HAP-1 (cell line): ENCODE measurements at places on chromosomes 1 and 21.
A peak's percentile ranks its signal among the peaks of the same experiment; 100 is the strongest.

- no peak for DNase-seq
These were observed 22.1 kb downstream of the PTPRU start for GRCh38 chr1:29258189-29258975.

- no peak for DNase-seq
These were observed 182.1 kb downstream of the MRPL39 start for GRCh38 chr21:25425156-25425555.

DNA sequence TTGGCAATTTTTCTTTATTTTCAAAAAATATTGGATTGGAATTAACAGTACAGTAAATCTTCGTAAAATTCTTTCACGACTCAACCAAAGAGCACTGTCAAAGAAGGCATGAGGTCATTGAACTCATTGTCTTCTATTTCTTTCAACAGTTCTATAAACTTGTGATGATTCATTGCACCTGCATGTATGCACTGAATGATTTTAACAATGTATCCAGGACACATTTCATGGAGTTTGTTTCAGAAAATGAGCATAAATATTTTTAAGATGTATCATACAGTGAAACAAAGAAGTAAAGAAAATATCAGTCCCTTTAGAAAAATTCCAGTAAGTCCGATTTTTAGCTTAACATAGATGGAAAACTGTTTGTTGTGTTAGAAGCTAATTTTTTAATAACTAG, 33.6 kb upstream of the CD34 start:
- DNase-seq = no peak

GRCh38 chr1:44073528-44073927, 42.3 kb upstream of the SLC6A9 start:
- DNase-seq = no peak

DNA sequence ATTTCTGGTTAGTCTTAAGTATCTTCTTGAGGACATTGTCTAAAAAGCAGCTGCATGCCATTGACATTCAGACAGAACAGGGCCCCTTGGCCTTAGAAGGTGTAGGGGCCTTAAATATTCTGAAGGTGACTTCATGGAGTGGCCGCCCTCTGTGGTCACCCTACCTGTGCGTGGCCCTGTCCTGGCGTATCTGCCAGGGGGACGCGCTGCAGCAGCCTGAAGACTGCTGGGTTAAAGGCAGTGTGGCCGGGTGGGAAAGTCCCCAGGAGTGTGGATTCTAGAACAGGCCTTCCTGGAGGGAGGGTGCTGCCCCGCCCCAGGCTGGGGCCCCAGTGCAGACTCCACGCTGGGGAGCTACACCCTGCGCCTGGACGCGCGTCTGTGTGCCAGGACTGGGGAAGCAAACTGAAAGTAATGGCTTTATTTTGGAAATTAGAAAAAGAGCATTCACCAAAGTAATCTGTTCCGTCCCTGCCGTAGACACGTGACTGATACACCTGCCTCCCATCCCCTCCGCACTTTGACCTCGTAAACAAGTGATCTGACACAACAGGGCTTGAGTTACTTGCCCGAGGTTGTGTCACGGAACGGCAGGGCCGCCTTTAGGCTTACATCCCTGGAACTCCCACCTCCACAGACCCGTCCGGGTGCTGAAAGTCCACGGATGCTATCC, 1.8 kb downstream of the AGPAT3 start:
- DNase-seq = no peak

GRCh38 chr1:78240191-78240590, 194.4 kb downstream of the GIPC2 start:
- no peak for DNase-seq

- no peak for DNase-seq
These were observed 81.8 kb downstream of the LYST start for GRCh38 chr1:235784950-235785349.

DNA sequence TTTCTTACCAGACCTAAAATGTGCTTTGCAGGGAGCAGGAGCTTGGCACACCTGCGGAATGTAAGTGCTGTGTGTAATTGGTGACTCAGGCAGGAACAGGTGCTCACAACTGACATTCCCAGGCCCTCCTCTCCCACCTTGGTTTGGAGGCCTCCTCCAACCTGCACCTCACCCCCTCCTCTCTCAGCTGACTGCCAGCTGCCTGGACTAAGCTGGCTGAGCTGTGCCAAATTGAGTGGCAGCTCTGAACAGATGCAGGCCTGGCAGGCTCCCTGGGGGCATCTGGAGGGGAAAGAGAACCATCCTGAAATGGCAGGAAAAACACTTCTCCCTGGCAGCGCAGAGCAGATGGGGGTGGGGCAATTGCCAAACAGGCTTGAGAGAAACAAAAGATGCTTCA, 91.7 kb upstream of the PGBD5 start:
- DNase-seq = no peak

GRCh38 chr1:43206600-43207228, 34.6 kb downstream of the CFAP57 start:
- DNase-seq = peak; percentile 46

- peak; percentile 21 for DNase-seq
These were observed 216.6 kb downstream of the MRPL39 start for GRCh38 chr21:25390701-25391100.

- no peak for DNase-seq
These were observed 19.8 kb downstream of the VPS45 start for GRCh38 chr1:150087415-150087814.

DNA sequence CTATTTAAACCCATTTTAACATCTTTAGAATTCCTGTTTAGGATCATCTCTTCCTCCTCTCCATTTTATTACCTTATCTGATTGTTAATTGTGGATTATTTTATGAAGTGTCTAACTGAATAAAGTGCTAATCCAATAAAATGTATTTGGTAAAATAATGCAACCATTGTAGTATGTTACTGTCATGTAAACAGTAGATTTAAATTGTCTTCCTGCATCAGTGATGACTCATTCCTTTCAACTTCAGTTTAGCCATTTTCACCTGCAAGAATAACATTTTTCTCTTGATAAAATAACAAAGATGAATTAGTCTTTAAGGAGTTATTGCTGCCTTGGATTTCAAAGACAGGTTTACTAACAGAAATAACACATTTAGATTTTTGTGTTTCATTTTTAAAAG, 5.4 kb downstream of the PPP2R5A start:
- DNase-seq = peak; percentile 67

- DNase-seq = no peak
These were observed 93.7 kb downstream of the CTH start for GRCh38 chr1:70504821-70505193.

DNA sequence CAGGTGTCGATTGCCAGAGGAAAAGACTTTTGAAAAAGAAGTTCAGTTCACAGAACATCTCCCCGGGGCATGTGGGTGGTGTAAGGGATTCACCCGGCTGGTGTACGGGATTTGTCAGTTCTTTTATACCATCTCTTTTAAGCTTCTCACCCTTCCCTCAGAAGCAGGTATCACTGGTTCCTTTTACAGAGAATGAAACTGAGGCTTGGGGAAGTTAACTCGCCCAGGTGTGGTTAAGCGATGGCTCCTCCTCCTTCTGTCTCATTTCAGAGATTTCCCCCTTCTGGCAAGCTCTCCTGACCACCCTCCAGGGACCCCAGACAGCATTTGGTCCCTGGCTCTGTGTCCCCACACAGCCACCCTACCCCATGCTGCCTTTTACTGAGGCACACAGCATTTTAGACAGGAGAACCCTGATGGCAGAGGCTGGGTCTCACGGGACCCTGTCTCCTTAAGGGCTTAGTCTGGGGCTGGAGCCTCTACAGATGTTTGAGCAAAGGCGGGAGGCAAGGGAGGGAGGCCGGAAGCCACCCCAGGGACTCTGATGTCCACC, 2.8 kb upstream of the ECE1 start:
- DNase-seq = no peak

DNA sequence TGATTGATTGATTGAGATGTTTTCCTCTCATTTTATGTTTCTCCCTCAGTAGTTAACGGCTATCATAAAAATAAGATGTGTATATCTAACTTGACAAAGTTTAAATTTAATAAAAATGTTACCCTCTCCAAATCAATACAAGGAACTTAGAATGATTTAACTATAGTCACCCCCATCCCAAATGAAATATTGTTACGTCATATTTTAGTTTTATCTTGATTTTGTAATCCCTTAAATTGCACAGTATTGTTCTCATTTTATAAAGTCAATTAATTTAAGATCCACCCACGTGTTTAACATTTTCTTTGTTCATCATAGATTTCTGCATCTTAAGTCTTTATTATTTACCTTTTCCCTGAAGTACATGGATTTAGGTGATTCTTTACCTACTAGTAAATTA, 37.2 kb downstream of the COLGALT2 start:
- no peak for DNase-seq

DNA sequence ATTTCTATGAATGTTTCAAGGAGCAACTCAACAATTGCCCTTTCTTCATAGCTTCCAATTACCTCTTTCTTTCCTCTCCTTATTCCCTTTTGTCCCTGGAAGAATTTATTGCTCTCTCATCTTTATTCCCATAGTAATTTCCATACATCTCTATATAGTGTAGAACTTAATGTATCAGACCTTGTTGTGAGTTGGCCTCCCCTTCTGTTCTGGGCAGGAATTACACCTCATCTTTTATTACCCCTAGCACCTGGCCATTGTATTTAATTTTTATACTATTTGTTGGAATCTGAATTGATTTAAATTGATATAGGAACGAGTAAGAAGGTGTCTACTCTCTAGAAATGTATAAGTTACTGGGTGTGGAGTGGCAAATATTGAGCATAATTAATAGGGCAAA, 114.5 kb downstream of the CACHD1 start:
- peak; percentile 28 for DNase-seq

DNA sequence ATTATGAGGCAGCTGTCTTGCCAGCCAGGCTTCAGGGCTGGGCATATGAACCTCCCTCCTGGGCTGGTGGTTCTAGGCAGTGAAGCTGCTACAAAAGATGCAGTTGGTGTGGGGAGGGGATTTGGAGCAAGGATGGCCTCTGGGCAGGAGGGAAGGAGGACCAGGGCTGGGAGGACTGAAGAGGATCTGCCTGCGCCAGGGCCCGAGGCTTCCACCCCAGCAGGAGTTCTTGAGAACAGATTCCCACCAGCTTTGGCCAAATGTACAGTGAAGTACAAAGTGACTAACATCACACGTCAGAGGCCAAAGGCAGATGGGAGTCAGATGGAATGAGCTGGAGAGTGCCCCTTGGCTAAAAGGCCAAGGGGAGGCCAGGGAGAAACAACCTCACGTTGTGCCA, 62.4 kb downstream of the DDX20 start:
- no peak for DNase-seq

- no peak for DNase-seq
These were observed 15.6 kb upstream of the RNF220 start for GRCh38 chr1:44389437-44389836.

DNA sequence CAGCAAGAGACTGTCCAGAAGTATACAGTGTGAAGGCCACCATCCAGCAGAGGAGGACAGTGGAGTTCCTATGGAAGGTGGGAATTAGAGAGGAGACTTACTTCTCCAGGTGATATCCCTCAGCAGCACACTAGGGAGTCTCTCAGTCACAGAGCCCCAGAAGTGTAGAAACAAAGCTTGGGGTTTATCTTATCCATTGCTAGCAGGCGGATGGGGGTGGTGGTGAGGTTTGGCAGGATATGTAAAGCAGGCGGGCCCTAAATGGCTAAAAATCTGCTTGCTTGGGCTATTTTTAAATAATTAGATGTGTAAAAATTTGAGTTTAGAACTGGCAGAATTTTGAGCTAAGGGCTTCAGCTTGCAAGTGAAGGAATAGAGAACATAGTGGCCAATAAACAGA, 50.1 kb upstream of the RGS18 start:
- no peak for DNase-seq

DNA sequence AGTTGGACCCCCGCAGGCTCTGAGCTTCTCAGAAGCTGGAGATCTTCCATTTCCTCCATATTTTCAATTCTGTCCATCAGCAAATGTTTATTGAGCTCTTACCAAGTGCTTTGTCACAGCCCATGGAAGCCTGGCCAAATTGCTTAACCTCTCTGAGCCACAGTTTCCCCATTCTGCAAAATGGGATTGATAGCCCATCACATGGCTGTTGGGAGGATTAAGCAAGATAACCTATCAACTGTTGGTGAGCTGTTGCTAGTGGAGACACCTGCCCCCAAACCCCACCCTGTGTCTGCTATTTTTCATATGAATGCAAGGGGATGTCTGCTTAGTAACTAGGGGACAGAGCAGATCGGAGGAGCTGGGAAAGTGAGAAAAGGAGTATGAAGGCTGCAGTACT, 38.3 kb downstream of the CD34 start:
- DNase-seq = no peak
